ENCODE measurements at places on chromosomes 2 and 18.

DNA sequence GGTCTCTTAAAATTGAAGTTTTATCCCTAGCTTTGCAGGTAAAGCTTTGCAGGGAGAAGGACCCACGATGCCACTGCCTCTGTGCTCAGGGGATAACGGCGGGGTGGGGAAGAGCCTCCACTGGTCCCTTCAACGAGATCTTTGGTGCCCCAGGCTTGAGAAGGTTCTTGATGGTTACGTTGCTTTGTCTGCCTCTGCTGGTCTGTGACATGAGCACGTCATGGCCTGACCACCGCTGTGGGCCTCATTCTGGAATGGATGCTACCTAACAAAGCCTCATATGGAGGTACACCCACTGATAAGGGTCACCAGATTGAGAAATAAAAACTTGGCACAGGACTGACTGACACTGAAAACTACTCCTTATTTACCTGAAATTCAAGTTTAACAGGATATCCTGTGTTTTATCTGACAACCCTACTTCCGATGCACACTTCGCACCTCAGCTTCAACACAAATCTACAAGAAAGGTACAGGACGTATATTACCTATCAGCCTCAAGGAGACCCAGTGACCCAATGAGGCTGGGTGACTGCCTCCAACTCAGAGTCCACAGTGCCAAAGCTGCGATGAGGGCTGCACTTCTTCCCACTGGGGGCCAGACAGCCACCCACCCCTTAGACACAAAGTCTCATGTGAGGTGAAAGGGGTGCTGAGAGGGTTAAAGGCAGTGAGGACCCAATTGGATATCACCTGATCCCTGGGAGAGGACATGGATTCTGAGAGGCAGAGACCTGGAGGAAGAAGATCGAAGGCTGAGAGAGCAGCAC is 64.9 kb downstream of the EIPR1 start:
- DNase-seq: no peak

- DNase-seq: no peak
Measured at GRCh38 chr18:60047556-60047955, 147.8 kb downstream of the PMAIP1 start.

GRCh38 chr2:201084863-201085262 is 13.1 kb downstream of the NDUFB3 start:
- no peak for DNase-seq

GRCh38 chr18:36509646-36510197 is 212.2 kb downstream of the FHOD3 start:
- no peak for DNase-seq

- no peak for DNase-seq
Measured at GRCh38 chr18:68298330-68298729, 416.6 kb downstream of the TMX3 start.

GRCh38 chr2:145597809-145598208 is 1077.9 kb upstream of the ZEB2 start:
- DNase-seq: peak; percentile 92

DNA sequence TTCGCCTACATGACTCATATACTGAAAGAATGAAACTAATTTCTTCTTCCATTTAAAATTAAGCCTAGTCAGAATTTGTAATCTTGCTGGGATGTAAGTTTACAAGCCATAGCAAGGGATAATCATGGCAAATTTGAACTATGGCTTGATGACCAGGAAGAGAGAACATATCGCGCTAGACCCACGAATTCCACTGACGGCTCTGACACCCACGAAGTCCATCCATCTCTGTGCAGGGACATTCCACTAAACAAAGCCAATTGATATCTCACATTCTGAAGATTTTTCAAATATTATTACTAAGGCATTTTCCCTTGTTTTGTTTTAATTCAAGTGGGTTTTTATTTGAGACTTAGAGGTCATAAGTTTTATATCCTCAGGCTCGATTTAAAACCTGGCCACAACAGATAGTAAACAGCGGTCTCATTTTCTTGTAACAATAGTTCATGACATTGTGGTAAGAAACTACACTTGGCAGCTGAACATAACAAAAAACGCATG is 113.0 kb downstream of the QPCT start:
- peak; percentile 45 for DNase-seq

DNA sequence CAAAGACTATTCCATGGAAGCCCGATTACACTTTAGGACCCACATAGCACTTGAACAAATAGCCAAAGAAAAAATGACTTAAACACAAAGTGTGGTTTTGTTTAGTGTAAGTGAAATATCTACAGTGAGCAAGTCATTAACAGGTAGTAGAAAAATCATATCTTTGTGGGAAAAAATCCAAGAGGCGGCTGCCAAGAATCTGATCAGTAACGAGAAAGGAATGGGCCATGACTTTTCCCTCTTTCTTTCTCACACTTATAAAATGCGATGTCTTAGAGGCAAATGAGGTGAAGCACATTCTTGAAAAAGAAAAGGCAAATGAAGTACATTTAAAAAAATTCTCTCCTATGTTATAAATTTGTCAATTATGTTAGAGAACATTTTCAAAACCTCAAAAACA is 12.9 kb upstream of the GEMIN6 start:
- peak; percentile 25 for DNase-seq

- peak; percentile 52 for DNase-seq
Measured at GRCh38 chr2:12982149-12982584, 265.4 kb downstream of the TRIB2 start.

DNA sequence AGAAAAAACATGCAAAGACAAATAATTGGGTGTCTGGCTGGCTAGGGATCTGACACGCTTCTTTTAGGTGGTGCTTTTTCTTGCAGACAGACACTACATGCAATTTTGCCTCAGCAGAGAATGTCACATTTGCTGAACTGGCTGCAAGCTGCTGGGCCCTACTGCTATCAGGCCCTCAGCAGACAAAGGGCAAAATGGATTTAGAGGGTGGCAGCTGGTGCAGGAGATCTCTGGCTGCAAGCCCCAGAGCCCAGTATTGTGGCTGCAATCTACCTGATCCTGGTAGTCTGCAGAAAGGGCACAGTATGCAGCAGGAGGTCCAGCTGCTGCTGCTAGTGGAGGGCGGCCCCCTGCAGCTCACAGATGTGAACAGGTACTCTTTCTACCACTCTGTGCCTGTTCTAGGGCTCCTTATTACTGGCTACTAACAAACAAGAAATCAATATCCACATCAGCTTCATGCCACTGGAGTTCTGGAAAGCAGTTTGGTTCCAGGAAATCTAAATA is 796.7 kb upstream of the CELF4 start:
- no peak for DNase-seq

- DNase-seq: peak; percentile 53
Measured at GRCh38 chr2:212915121-212915782, 236.2 kb downstream of the IKZF2 start.
